ENCODE measurements at places on chromosomes 5 and 9.

DNA sequence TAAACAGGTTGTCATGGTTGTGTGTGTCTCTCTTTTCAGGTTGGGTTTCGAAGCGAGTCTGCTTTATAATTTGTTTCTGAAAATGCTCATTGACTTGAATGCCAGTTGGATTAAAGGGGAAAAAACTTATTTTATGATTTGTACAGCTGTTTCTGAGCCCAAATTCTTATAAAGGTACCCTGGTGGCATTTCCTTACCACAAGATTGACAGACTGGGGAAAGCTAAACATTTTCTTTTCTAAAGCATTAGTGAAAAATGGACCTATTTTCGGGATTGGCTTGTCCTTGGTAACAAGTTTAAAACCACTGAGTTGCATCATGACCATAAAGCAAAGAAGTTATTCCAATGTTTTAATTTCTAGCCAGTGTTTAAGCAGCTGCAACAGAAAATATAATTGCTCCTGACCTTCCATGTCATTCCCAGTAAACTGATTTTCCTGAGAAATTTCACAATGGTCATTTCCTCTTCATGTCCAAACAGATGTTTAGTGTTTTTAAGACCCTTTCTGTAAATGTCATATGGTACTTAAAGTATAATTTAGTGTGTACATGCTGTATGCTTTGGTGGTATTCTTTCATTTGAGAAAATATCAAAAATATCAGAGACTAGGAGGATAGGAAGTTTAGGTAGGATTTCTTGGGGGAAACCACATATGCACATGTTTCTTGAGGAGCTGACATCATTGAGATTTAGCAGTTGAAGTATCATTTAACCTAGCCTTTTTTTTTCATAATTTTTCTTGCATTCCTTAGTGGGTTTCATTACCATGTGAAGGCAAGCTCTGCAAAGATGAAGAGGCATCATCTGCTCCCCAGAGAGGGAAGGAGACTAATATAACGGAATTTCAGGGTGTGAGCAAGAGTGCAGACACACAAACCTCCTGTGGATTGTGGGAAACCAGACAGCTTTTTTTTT lies 667.1 kb upstream of the RGMB start:
- peak; percentile 76 for DNase-seq

GRCh38 chr9:114249424-114250234 lies 73.3 kb upstream of the ORM1 start:
- no peak for DNase-seq

GRCh38 chr5:127933348-127933747 lies 150.2 kb upstream of the SLC12A2 start:
- no peak for DNase-seq

DNA sequence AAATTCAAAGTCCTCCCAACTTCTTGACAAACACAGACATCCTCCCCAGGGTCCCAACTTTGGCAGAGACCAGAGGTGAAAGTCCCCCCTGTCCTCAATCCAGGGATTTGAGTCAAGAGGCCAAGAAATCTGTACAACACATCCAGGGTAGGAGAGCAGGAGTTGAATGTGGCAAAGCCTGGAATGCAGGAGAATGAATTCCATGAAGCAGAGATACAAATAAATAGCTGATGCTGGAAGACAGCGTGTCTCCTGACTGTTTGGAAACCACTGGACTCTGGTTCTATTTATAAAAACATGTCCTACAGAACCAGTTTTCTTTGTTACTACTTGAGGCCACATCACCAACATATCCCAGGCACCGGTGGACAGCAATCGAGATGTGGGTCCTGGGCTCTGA lies 43.7 kb upstream of the SLIT3 start:
- DNase-seq, result peak; percentile 69

DNA sequence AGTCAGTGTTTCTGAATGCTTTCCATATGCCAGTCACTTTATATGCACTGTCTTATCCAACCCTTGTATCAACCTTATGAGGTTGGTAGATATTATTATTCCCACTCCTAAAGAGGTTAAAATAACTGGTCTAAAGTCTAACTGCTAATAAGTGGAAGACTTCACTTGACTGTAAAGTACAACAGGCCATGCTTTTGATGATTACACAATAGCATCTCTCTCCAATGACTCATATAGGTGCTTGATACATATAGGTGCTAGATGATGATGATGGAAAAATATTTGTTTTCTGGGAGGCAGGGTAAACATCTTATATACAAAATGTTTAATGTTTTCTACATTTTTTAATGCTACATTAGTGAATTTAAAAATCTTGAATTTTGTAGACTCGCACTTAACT lies 75.9 kb upstream of the NR3C1 start:
- no peak for DNase-seq

GRCh38 chr5:135501965-135502364 lies 33.8 kb downstream of the NEUROG1 start:
- DNase-seq, result no peak

- DNase-seq, result no peak
Observed at GRCh38 chr9:114299286-114300152, 23.4 kb upstream of the ORM1 start.

GRCh38 chr9:126009047-126009446 lies 261.9 kb downstream of the PBX3 start:
- no peak for DNase-seq

- no peak for DNase-seq
Observed at GRCh38 chr5:124199893-124200292, 546.5 kb downstream of the ZNF608 start.

DNA sequence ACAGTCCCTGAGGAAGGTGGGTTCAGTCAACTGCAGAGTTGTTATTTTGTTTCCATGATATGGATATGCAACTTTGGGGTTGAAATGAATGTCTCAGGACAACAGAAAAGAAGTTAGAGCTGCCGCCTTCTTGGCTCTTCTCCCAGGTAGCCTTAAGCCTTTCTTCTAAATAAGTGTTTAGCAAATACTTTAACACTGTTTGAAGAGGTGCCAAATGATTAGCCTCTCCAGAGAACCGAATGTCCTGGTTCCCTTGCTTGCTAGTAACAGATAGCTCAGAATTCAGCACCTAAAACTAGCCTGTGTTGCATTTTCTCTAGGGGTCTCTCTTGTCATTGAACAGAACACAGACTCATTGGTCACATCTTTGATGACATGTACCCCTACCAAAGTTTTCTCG lies 127.7 kb upstream of the PIK3R1 start:
- peak; percentile 48 for DNase-seq

- peak; percentile 28 for DNase-seq
Observed at GRCh38 chr9:105216440-105217178, 27.8 kb upstream of the SLC44A1 start.

GRCh38 chr5:57306359-57306758 lies 132.5 kb downstream of the GPBP1 start:
- no peak for DNase-seq

All from EH (cell line).